ENCODE measurements at places on chromosomes 2 and 18.

DNA sequence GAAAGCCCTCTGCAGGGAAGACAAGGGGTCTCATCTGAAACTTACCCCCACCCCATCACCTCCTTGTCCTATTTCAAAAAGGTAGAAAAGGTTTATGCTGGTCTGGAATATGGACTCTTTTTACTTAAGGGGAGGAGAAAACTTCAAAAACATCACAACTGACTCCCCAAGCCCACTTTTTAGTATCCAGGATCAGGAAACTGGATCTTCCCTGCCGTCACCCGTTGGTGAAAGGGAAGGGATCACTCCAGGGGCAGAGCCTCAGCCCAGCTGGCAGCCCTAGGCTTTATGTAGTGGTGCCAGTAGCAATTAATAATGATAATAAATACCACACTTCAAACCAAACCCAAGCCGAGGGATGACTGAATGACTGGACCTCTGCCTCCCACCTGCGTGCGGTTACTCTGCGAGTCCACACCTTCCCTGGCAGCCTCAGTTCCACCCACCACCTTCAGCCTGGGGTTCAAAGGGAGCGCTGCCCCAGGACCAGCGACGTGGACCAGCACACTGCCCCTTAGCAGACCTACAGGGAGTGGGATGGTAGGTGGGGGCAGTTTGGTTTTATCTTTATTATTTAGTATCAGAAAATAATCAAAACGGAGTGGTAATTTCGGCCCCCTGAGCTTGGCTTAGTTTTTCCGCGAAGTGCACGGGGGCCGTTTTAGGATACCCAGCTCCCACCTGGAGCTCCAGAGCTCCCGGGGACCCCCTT, 4.9 kb upstream of the GATA6 start:
- DNase-seq = no peak

GRCh38 chr2:43139996-43140621, 86.3 kb downstream of the ZFP36L2 start:
- DNase-seq = no peak

DNA sequence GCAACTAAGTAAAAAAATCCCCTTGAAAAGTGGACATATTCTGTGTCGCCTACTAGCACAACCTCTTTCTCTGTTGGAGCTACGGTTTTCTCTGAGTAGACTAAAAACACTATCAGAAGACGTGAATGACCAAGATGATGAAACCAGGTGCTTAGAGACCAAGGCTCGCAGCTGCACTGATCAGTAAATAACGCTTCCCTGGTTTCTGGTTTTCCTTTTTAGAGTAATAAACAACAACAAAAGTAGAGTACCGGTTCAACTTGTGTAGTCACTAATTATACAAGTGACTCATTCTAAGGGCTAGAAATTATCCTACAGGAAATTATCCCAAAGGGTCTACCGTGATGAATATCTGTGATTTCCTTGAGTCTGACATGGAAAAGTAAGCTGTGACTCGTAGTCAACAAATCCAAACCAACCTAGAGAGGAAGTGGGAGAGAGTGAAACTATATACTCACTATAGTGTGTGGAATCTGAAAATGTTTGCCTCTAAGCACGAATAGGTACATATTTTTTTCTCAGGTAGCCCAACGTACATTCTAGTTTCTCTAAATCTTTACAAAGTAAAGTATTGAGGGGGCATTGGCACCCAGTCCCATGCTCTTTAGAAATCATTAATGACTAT, 17.8 kb downstream of the RASGRP3 start:
- DNase-seq = no peak

DNA sequence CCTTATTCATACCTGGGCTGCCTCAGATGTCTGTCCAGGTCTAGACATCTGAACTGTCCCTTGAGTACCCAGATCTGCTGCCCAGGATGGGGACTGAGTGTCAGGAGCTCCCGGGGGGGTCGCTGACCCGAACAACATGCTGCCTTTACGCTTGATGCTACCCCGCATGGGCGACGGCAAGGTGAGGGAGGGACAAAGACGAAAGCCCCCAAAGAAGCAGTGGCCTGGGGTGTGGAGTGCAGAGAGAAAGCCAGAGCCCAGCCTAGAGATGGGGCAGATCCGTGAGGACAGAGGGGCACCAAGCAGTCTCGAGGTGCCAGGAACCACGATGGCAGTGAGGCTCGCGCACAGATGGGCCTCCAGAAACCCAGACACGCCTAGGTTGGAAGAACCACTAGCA, 234.7 kb downstream of the ATAD2B start:
- DNase-seq = no peak

- no peak for DNase-seq
Measured at GRCh38 chr18:48833701-48834412, 116.9 kb downstream of the SMAD7 start.

GRCh38 chr2:226267516-226268289, 531.9 kb downstream of the IRS1 start:
- no peak for DNase-seq

DNA sequence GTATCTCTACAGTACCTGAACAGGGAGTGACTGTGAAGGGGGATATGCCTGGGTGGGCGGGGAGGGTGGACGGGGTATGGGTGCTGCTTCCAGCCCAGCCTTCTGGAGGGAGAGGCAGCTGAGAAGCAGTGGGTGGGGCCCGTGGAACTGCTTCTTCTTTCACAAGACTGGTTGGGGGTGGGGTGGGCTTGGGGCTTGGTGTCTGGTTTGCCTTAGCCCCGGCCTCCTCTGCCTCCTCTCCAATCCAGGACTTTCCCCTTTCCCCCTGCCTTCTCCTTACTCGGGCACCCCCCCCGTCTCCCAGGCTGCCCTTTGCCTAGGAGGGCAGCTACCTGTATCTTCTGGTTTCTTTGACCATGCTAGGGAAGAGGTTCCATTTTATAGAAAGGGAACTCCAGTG, 233.4 kb downstream of the DYSF start:
- no peak for DNase-seq

GRCh38 chr2:40284797-40285196, 167.1 kb downstream of the SLC8A1 start:
- DNase-seq = no peak

All from LoVo (cell line).